ENCODE measurements at places on chromosomes 16 and 17.

GRCh38 chr17:45031231-45032173, 19.9 kb downstream of the DCAKD start:
- DNase-seq = no peak

DNA sequence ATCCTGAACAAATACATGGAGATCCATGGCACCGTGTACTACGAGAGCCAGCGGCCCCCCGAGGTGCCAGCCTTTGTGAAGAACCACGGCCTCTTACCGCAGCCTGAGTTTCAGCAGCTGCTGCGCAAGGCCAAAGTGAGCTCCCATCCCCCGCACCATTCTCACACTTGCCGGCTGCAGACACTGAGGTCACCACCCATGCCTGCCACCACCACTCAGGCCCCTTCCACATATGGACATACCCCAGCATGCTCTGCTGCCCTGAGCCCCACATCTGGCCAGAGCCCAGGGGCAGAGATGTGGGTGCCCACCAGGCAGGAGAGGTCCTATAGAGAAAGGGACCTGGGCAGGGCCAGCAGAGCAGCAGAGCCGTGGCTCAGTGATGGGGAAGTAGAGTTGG, 69.8 kb downstream of the MGAT5B start:
- no peak for DNase-seq

DNA sequence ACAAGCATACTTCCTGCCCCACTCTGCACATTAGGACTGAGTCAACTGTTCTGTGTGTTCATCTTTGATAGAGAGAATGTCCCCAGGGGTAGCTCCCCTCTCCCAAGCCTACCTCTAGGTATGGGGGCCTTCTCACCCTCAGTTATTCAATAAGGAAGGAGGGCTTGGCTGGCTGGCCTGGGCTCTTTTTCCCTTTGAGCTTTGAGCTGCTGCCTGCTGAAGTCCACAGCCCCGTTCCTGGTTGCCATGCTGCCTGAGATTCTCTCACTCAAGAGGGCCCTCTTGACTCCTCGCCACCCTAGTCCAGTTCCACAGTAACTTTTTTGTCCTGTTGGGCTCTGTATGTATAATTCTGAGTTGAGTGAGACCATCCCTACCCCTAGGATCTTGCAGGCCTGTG, 5.1 kb downstream of the B3GNT9 start:
- DNase-seq = no peak

GRCh38 chr17:77436058-77436442, 295.3 kb downstream of the SEC14L1 start:
- peak; percentile 79 for DNase-seq

DNA sequence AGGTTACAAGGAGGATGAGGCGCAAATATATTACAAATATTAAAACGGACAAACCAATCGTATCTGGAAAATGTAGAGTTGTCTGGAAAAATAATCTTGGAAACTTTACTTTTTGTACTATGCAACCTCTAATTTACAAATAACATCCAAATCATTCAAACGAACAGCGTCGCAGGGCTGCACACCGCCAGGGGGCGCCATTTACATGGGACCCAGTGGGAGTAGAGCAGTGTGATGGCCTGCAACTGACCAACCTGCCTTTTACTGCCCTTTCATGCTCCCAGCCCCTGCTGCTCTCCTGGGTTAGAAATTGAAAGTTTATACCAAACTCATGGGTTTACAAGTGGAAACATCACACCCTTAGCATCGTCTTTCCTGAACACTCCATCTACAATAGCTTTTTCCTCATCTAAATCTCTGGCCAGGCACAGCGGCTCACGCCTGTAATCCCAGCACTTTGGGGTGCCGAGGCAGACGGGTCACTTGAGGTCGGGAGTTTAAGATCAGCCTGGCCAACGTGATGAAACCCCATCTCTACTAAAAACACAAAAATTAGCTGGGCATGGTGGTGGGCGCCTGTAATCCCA, 10.0 kb downstream of the PITPNC1 start:
- no peak for DNase-seq

- DNase-seq = peak; percentile 42
Observed at GRCh38 chr16:3696425-3697218, 20.7 kb downstream of the TRAP1 start.

DNA sequence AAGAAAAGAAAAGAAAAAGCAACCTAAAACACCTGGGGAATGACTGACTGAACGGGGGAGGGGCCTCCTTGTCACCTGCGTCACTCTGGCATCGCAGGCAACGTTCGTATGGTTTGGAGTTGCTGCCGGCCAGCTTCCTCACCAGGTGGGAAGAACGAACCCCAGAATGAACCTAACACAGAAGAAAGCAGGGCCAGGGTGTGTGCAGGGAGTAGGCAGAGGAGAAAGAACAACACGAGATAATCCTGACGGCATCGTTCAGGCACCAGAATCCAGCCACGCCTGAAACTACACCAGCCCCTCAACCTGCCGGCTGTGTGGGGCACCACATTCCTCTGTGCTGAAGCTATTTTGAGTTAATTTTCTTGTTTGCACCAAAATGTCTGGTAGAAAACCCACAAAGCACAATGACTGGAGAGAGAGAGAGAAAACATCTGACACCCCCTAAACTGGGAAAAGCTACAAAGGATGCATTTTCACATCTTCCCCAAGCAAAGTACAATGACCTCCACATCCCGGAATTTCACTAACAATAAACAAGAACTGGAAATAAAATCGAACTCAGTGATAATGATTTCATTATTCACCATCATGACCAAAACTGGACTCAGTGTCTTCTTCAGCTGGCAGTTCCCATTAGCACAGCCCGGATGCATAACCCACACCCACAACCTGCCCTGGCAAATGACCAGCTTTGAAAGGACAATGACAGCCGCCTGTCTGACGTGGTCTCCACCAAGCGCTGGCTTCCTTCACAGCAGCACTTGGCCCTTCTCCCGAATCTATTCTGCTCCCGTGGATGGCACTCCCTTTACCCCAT, 23.6 kb downstream of the RAB40B start:
- no peak for DNase-seq

- peak; percentile 90 for DNase-seq
Observed at GRCh38 chr17:8151641-8152111, 528 bp downstream of the PER1 start.

- peak; percentile 51 for DNase-seq
Observed at GRCh38 chr17:42459256-42459800, 650 bp downstream of the ATP6V0A1 start.

GRCh38 chr16:86601356-86601755, 23.0 kb downstream of the FOXL1 start:
- DNase-seq = no peak

DNA sequence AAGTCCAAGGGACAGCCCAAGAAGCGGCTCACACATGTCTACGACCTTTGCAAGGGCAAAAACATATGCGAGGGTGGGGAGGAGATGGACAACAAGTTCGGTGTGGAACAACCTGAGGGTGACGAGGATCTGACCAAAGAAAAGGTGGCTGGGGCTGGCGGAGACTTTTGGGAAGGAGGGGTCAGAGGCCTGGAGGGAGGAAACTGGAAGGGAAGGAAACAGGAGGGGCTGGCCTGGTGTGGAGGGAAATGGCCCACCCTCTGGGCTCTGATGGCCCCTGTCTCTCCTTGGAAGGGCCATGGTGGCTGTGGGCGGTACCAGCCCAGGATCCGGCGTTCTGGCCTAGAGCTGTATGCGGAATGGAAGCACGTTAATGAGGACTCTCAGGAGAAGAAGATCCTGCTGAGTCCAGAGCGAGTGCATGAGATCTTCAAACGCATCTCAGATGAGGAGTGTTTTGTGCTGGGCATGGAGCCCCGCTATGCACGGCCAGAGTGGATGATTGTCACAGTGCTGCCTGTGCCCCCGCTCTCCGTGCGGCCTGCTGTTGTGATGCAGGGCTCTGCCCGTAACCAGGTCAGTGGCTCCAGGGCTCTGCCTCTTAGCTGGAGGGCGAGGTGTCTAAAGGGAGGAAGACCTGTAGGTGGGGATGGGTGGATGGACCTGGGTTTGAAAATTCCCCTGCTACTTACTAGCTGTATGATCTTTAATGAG, 12.5 kb downstream of the POLR2A start:
- DNase-seq = no peak
